ENCODE measurements at places on chromosomes 7 and 10. TPM values are rescaled to one million over a fixed set of nuclear protein-coding genes. Genes with fewer than 3 reads are reported as not detected.

Gene PGAM2
- total RNA-seq: 3.9 TPM

Gene CALN1
- not detected for total RNA-seq

Gene RNLS
- total RNA-seq: 12.5 TPM

Gene PTN
- 11.3 TPM for total RNA-seq

Gene ARMS2
- not detected for total RNA-seq

Gene SPDYE5
- total RNA-seq: not detected

Gene FZD8
- total RNA-seq: 8.1 TPM

Gene ANKRD7
- 3.0 TPM for total RNA-seq

Gene TRIL
- total RNA-seq: 3.9 TPM
